Omental fat pad (tissue), 4 donors: ENCODE measurements at places on chromosomes 16 and 17. TPM values are rescaled to one million over a fixed set of nuclear protein-coding genes. Genes with fewer than 3 reads are reported as not detected.

KRTAP4-4 gene
- not detected for total RNA-seq

MFSD6L gene
- total RNA-seq: 0.24 TPM

ESRP2 gene
- total RNA-seq: 1.9 TPM

UMOD gene
- total RNA-seq: not detected

CD19 gene
- not detected for total RNA-seq

NUDT16L1 gene
- 17.1 TPM for total RNA-seq

CACNG5 gene
- not detected for total RNA-seq

KRT12 gene
- not detected for total RNA-seq

ST6GALNAC2 gene
- 4.2 TPM for total RNA-seq

INPP5K gene
- total RNA-seq: 177 TPM

- DNase-seq: no peak
Measured at GRCh38 chr16:88705801-88706228, 393 bp downstream of the RNF166 start.

GRCh38 chr16:51445250-51445649 is 294.2 kb upstream of the SALL1 start:
- DNase-seq: no peak

DNA sequence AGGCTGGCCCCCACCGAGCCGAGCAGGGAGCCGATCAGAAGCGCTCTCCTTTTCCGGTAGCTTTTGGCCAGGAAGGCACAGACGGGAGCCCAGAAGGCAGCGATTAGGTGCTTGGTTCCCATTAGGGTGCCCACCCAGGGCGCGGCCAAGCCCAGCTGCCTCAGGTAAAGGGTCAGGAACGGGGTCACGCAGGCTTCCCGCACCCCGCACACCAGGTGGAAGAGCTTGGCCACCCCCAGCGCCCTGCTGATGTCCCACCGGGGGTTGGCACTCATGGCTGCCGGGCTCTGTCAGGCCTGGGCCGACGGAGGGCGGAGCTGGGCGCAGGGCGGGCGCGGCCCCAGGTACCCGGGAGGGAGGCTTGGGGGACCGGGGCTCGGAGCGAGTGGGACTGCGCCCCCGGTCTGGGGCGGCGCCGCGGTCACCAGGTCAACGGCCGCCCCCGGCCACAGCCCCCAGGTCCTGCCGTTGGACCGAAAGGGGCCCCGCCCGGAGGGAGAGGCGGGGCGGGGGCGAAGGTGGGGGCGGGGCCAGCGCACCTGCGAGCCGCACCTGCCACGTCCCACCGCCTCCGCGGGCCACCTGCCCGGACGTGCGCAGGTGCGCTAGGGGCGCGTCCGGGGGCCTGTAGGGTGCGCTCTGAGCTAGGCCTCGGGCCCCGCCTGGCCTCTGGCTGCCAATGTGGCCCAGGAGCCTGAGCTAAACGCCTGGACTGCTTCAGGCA is at the start of gene MFSD6L:
Gene MFSD6L (minus strand): TSS at position 520 of the 724 bp plus-strand sequence. CDS start 245 bp downstream, at position 275.
- no peak for DNase-seq

- no peak for DNase-seq
Measured at GRCh38 chr16:361341-361871, 8.9 kb upstream of the AXIN1 start.

- DNase-seq: no peak
Measured at GRCh38 chr17:45200701-45201100, 21.0 kb upstream of the FMNL1 start.

DNA sequence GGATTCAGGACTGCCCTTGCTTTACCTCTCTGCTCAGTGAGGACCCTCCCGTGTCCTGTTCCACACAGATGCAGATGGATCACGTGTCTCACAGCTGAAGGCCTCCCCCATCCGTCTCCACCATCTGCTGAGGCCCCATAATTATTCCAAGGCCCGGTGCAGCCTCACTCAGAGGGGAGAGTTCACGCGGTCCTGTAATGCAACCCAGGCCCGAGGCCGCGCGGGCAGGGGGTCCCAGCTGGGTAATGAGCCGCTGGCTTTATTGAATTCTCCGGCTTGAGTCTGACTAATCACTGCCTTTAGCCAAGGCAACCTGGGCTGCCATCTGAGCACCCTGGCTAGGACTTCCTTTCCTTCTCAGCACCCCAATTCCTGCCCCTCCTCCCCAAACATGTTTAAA is 4.4 kb upstream of the WFIKKN2 start:
- DNase-seq: no peak

DNA sequence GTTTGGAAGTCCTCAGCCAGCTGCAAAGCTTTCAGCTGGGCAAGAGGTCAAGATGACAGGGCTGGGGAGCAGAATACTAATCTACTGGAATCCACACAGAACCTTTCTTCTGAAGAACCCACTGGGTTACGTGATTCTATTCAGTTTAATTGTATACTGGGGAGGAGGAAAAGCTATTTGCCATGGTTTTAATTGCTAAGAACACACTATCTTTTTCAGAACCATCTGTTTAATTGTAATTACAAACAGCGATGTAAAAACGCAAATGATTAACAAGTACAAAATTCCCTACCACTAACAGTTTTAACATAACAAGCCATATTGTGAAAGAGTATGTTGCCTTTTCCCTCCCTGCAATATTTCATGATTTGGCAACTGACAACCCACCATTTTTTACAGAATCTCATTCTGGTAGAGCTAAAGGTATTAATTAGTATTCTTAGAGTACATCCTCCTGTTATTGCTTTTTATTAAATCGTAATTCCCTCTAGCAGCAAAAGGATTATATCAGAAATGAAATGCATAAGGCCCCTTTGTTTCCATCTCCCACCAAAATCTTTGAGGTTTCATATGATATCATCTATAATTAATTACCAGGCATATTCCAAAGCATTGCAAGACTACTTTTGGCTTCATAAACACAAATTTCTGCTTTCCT is 12.1 kb downstream of the HYDIN start:
- no peak for DNase-seq

DNA sequence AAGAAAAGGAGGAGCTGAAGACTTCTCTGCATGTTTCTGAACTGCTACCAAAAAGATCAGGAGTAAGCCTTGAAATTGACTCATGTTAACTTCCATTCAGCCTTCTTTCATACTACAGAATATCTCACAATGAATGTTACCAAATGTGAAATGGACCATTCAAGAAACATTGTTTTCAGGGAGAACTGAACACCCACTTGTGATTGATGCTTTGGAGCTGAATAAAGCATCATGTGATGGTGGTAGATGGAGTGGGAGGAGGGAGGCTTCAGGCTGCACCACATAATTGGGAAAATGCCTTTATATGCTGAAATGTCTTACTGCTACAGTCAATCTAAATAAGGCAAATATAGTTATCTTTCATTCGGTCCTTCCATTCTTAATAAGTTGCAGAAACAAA is 127.8 kb downstream of the CDH8 start:
- no peak for DNase-seq
